Inflammatory macrophage treated with lipopolysaccharide for 1 hour (primary cell): ENCODE measurements at places on chromosomes 7 and 10.

DNA sequence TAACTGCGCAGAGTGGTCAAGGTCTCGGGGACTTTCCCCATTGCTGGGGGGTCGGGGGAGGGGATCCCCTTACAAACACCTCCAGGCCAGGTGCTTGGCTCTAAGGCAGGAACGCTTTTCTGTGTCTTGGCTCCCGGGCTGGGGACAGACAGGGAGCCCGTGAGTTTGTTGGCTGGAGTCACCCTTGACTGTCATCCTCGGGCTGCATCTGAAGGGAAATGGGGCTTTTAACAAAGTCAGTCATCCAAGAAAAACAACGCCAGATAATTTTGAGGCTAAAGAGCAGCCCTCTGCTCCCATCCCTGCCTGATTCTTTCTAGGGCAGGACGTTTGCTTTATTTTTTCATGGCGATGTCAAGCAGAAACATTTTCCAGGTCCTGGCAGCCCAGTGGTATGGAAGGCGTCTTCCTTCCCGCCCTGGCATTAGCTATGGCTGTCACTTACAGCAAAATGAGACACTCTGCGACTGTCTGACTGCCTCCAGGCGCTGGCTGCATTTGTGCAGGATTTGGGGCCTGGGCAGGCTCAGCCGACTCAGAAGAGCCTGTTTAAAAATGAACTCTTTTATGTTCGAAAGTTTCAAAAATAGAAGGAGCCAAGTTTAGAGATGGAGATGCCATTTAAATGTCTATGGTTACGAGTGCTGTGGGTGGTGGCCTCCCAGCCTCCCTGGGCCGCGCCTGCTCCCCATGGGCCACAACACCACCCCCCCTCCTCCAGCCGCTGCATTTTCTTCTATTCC, 54.7 kb upstream of the TNS3 start:
- no peak for DNase-seq

- DNase-seq: no peak
These were observed 72.1 kb downstream of the GLI3 start for GRCh38 chr7:42164881-42165428.

GRCh38 chr10:82245906-82246560, 371.0 kb downstream of the NRG3 start:
- no peak for DNase-seq

DNA sequence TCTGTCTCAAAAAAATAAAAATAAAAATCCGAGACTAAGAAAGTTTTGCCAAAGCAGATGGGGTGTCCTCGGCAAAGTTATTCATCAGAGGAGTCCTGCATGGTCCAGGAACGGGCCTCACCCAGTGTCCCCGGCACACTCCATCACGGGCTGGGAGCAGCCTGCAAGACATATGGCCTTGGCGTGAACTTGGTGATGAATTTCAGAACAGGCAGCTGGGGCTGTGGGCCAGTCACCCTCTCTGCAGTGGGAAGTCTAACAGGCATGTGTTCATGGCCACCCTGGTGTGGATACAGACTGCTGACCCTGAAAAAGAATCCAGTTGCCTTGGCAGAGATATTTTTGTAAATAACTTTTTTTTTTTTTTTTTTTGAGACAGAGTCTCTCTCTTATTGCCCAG, 34.7 kb downstream of the NPTX2 start:
- no peak for DNase-seq

DNA sequence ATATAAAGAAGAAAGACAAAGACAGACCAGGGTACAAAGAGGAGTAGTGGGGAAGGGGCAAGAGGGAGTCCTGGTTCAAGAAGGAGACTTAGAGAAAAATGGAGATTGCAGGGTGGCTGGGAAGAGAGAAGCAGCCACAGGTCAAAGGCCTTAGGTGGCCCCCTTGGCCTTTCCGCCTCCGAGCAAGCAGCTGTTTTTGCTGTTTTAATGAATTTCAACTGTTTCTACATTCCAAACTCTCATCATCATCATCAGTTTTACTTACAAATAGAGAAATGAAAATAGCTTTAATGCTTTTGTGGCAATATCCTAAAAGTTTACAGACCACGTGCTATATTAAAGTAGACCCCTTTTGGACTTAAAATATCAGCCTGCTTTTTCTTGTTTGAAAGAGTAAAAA, 399.7 kb downstream of the EXOC4 start:
- DNase-seq: no peak

GRCh38 chr7:151313857-151314256, 27.8 kb upstream of the NUB1 start:
- DNase-seq: no peak

- DNase-seq: no peak
These were observed 32.2 kb downstream of the PHTF2 start for GRCh38 chr7:77830649-77831355.

GRCh38 chr10:75487755-75488125, 56.3 kb downstream of the LRMDA start:
- no peak for DNase-seq

GRCh38 chr7:20798081-20798693, 11.5 kb upstream of the SP8 start:
- peak; percentile 41 for DNase-seq

GRCh38 chr7:2758673-2759616, 70.9 kb downstream of the AMZ1 start:
- DNase-seq: no peak

GRCh38 chr10:22913474-22914092, 14.3 kb upstream of the ARMC3 start:
- no peak for DNase-seq

GRCh38 chr7:132601783-132602182, 25.5 kb upstream of the PLXNA4 start:
- no peak for DNase-seq

GRCh38 chr7:27697861-27698430, 35.3 kb upstream of the HIBADH start:
- peak; percentile 76 for DNase-seq

DNA sequence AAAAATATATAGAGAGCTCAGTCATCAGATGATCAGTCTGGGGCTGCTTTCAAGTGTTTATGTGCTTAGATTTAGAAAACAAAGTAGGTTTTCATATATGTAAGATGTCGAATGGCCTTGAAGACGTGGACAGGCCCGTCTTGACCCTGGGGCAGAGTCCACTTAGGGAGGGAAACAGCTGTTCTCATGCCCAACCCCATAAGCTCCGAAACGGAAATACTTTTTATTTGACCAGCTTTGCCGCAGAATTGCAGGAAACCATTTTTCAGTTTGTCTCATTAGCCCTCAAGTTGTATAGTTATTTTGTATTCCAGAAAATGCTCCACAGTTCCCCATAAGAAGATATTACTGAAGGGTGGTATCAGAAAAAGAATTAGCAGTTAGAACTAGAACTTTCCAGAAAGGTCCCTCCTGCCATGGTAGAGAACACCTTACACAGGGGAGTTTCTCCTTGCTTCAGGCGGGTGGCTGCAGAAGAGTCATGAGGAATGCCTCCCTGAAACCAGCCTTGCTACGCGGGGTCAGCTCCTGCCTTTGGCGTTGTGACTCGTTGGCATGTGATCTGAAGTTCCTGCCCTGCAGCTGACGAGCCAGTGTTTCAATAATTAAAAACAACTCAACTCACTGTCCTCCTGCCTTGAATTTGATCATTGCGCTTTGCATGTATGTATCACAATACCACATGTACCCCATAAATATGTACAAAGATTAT, 192.7 kb downstream of the CELF2 start:
- DNase-seq: peak; percentile 80

- DNase-seq: no peak
These were observed 43.7 kb downstream of the CREB5 start for GRCh38 chr7:28456044-28456443.

DNA sequence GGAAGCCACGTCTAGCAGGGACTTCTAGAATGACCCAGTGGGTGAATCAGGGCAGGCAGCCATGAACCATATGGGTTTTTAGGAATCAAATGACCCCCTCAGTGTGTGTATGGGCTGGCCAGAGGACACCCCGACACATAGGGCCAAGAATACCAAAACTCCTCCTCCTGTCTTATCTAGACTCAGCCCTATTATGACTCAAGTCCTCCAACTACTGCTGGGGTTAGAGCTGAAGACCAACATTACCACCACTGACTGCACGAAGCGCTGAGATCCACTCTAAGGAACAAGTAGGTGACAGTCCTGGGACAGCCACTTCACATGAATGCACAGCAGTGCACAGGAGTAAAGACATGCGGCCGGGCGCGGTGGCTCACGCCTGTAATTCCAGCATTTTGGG, 11.5 kb upstream of the SVOPL start:
- DNase-seq: no peak

DNA sequence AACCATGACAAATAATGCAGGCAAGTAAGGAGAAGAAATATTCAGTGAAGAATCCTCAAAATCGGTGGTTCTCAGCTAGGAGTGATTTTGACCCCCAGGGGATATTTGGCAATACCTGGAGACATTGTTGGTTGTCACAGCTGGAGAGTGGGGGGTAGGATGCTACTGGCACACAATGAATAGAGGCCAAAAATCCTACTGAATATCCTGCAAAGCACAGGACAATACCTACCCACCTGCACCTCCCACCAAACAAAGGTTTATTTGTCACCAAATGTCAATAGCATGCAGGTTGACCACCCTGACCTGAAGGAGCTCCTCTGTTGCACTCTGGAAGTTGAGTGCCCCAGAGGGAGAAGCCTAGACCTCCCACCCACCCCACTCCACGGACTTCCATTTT, 1028.6 kb downstream of the CNTNAP2 start:
- no peak for DNase-seq

GRCh38 chr10:108275895-108276685, 1111.6 kb upstream of the SORCS1 start:
- DNase-seq: no peak

GRCh38 chr7:48289656-48290055, 118.4 kb downstream of the ABCA13 start:
- no peak for DNase-seq

GRCh38 chr7:138245216-138245615, 169.0 kb downstream of the AKR1D1 start:
- DNase-seq: no peak

DNA sequence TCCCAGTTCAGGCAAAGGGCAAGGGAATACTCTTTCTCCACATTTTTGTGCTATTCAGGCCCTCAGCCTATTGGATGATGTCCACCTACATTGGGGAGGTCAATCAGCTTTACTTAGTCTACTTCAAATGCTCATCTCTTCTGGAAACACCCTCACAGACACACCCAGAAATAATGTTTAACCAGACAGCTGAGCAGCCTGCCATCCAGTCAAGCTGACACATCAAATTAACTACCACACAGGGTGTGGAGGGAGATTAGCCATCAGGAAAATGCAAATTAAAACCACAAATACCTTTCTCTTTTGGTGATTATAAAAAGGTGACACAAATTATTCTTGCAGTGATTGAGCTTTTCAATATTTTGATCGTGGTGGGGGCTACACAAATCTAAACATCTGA, 74.7 kb upstream of the FZD8 start:
- DNase-seq: no peak

DNA sequence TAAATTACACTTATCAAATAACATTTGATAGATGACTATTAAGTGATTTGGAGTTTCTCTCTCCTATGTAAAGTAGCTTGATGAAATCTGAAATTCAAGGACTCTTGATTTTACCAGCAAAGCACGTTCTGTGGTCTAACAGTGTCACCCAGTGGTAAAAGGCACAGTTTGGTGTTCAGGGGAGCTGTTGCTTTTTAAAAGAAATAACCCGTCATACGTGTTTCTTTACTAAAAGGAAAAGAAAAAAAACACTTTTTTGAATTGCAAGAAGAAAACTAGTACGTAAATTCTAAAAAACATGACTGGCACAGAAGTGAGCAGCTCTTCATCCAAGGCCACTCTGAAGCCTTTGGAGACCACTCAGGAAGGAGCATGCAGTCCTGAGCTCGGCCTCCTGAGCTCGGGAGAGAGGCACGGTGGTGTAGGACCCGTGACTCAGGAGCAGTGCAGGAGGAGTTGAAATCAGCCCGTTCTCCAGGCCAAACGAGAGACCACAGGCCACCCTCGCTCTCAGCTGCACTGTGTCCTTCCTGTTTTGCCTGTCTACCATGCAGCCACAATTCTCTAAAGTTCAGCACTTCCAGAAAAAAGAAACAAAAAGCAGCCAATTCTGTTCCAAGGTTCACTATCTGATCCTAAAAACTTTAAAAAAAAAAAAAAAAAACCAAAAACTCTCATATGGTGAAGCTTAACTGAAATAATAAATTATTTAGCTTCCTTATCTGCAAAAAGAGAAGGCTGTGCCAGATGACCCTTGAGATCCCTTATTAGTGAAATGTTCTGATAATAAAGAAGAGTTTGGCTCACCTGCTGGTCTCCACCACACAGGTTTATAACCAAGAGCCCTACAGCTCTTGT, 212.6 kb upstream of the FRMD4A start:
- peak; percentile 54 for DNase-seq

DNA sequence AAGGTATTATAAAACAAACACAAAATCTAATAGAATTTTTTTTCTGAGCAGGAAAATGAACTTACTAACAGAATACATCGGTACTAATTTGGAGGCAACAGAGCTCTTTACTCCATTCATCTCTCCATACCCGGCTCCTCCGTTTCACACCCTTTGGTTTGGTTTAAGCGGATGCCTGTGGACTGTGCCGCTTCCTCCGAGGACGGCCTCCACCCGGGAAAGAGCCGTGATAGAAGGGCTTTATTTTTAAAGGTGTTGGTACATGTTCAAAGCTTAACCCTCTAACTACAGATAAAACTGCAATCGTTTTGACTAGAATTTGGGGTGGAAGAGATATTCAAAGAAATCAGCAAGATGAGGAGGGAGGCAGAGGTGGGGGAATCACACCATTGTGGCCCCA, 1.9 kb downstream of the VIPR2 start:
- DNase-seq: no peak

DNA sequence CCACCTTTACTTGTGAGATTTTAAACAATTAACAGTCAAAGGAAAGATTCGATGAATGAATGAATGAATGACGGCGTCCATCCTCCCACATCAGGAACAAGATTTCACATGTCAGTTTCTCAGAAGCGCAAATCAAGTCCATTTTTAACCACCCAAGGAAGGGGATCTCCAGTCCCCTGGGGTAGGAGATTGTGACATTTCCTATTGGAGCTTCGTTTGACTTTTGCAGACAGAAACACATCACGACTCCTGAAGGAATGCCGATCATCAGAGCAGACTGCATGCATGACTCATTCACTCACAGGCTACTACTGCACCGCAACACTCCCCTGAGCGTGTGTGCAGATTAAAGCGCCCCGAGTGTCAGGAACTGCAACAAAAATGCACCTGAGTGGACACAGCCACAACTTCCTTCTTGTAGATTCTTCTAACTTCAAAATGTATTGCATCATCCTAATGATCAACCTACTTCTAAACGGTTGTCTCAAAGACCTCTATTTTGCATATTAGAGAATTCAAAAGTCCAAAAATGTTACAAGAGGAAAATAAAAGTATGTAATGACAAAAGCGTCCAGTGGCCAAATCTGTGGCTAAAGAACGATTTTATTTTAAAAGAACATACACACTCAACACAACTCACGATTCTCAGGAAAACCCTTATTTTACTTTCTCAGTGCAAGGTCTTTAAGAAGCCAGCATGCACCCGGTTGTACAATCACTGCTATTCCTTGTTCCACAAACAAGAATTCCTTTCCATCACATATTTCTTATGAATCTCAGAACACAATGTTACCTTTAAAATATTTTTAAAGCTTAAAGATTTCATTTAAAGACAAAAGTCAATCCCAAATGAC, 172.6 kb downstream of the FAM107B start:
- DNase-seq: peak; percentile 90

- peak; percentile 40 for DNase-seq
These were observed 78.7 kb upstream of the MKLN1 start for GRCh38 chr7:131249003-131249402.

GRCh38 chr10:32327364-32327691, 19.6 kb downstream of the EPC1 start:
- DNase-seq: no peak

GRCh38 chr10:5442990-5443370, 30.6 kb downstream of the NET1 start:
- DNase-seq: no peak

GRCh38 chr10:11344550-11344949, 266.9 kb downstream of the USP6NL start:
- no peak for DNase-seq
